HEK293T (cell line): ENCODE measurements at places on chromosomes 6 and 20.

DNA sequence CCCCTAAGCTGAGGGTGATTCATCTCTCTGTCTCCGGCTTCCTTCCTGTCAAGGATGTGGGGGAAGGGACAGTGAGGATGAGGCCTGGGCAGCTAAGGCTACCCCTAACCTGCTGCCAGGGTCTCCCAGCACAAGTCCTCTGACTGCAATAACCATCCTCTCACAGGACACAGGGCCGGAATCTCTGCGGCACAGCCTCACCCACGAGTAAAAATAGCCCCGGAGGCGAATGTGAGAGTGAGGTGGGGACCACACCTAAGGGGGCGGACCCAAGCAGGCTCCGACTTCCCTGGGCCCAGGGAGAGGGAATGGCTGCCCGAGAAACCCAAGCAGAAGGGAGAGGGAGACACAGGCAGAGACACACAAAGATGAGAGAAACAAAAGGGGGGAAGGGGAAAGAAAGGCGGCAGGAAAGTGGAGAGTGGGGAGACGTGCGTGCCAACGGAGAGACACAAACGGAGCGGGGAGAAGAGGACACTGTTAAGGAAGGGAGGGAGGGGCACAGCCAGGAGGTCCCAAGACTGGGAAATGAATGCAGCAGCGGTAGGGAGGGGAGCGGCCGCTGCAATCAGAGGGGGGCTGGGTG, 1.4 kb downstream of the CLIC1 start:
- no peak for DNase-seq

- DNase-seq = no peak
Measured at GRCh38 chr6:97423190-97423589, 140.2 kb upstream of the MMS22L start.

GRCh38 chr6:95686895-95687294, 109.6 kb downstream of the MANEA start:
- no peak for DNase-seq

DNA sequence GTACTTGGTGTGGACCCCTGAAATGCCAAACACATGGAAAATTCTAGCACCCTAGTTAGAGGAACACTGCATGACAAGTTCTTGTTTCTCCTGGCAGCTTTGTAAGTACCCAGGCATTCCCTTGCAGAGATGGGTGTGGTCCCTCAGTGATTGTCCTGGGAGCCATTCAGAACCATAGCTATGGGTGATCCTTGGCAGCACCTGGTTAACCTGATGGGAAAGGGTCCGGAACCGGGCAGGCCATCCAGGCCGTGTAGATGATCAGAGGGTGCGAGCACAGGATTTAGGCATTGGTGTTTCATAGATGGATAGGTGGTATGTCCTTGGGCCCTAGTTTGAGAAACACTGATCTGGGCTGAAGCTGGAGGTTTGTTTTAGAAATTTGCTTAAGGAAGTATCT, 95.8 kb downstream of the RPP40 start:
- DNase-seq = no peak

- no peak for DNase-seq
Measured at GRCh38 chr6:16805243-16805950, 44.1 kb upstream of the ATXN1 start.
